ENCODE measurements at places on chromosomes 2 and 18.

- DNase-seq, result no peak
Measured at GRCh38 chr2:67311536-67311935, 85.6 kb upstream of the ETAA1 start.

GRCh38 chr2:18156002-18156401 lies 277.5 kb downstream of the KCNS3 start:
- no peak for DNase-seq

- DNase-seq, result no peak
Measured at GRCh38 chr2:67295406-67295805, 101.7 kb upstream of the ETAA1 start.

DNA sequence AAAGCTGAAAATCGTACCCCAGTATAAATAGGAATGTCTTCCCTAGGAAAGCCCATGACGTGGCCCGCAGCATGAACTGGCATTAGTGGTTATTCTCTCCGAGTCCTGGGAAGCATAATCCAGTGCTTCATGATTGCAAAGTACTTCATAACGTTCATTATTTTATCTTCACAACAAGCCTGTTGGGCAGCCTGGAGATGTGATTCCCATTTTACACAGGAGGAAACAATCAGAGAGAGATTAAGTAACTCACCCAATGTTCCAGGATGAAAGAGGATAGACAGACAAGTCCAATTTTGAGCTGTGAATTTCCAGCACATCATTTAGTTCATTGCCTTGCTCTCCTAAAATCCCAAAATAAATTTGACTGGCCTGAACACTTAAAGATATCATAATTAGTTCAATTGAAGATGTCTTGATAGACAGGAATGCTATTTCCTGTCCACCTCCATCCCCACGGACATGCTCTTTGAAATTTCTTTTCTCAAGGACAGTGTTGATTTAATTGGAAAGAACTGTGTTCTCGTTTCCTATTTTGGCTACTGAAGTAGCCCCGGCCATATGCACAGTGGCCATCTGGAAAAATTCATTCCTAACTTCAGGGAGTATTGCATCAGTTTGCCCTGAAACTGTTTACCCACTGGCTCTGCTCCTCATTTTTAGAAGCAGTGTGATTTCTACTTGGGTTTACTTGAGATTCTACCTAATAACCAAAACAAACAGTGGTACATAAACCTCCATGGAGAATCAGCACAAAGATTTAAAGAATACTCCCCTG lies 93.9 kb downstream of the VWC2L start:
- no peak for DNase-seq

- DNase-seq, result no peak
Measured at GRCh38 chr2:60608679-60609078, 55.2 kb upstream of the BCL11A start.
